ENCODE measurements at places on chromosomes 5 and 9. TPM values are rescaled to one million over a fixed set of nuclear protein-coding genes. Genes with fewer than 3 reads are reported as not detected.

GRCh38 chr9:81570083-81570482 lies 119.3 kb downstream of the TLE1 start:
- peaks cover 4% of the 10 kb centered on the region for H3K36me3 ChIP-seq
- H3K27ac ChIP-seq: no peak overlapping the region
- no peak for DNase-seq
- no peaks in the 10 kb centered on the region for H3K27me3 ChIP-seq
- H3K4me1 ChIP-seq: peaks cover 11% of the 10 kb centered on the region

- peaks cover 31% of the 10 kb centered on the region for H3K4me1 ChIP-seq
- H3K27me3 ChIP-seq: peaks cover 15% of the 10 kb centered on the region
- no peak overlapping the region for H3K27ac ChIP-seq
- H3K4me3 ChIP-seq: no peak overlapping the region
- DNase-seq: no peak
Measured at GRCh38 chr5:82384034-82384750, 106.0 kb upstream of the RPS23 start.

DNA sequence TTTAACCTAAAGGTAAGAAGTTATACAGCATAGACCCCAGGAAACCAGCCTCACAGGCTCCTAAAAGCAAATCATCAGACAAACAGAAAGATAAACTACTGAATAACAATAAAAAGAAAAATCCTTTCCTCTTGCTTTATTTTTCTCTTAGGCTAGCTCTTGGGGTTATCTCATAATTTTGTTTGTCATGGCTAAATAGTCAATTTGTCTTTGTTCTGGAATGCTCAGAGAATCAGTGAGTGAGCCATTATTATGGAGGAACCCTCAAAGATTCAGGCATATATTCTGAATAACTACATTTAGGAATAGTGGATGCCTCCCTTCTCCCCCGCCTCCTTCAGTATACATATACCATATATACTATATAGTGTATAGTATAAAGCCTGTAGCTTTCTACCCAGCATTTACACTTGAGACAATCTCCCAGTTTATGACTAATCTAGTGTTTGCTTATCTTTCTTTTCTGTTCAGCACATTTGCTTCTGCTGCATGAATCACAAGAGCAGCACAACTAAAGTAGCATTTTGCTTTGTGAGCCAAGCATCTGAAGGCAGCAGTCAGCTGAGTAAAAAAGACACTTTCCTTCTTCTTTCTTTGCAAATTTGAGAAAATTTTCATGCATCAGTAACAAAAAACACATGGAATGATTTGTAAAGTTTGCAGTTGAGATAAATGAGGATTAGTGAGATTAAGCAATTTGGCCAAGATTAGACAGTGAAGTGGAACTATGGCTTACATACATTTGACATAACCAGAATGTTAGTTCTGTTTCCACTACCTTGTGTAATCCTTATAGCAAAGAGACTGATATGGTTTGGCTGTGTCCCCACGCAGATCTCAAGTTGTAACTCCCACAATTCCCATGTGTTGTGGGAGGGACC lies 45.3 kb upstream of the PPP3R2 start:
- no peaks in the 10 kb centered on the region for H3K36me3 ChIP-seq
- no peak overlapping the region for H3K27ac ChIP-seq
- no peak for DNase-seq
- no peaks in the 10 kb centered on the region for H3K4me1 ChIP-seq
- no peaks in the 10 kb centered on the region for H3K27me3 ChIP-seq

DNA sequence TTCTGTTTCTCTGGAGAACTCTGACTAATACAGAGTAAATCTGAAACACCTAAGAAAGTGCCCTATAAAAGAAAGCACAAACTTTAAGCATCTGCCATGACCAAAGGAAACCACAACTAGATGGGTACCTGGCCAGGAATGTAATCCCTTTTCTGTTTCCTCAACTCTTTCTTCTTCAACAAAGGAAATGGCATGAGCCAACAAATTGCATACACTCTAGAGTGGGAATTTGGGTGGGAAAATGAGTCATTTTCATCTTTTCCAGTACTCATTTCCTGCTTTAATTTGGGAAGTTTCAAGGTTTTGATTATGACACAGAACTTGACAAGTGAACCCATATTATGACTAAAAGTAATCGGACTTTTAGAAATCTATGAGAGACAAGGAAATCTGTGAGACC lies 349.2 kb upstream of the RORB start:
- H3K27ac ChIP-seq: no peak overlapping the region
- DNase-seq: no peak
- H3K4me3 ChIP-seq: no peak overlapping the region
- no peaks in the 10 kb centered on the region for H3K4me1 ChIP-seq

GRCh38 chr5:73419117-73419464 lies 29.5 kb downstream of the FOXD1 start:
- no peaks in the 10 kb centered on the region for H3K4me1 ChIP-seq
- H3K27ac ChIP-seq: no peak overlapping the region
- H3K4me3 ChIP-seq: peak overlapping the region; percentile 74
- no peak for DNase-seq

GRCh38 chr9:78169125-78169524 lies 66.8 kb upstream of the CEP78 start:
- no peak overlapping the region for H3K27ac ChIP-seq
- no peaks in the 10 kb centered on the region for H3K4me1 ChIP-seq
- H3K36me3 ChIP-seq: no peaks in the 10 kb centered on the region

GRCh38 chr9:4262735-4263141 lies 37.1 kb downstream of the GLIS3 start:
- DNase-seq: peak; percentile 8
- peak overlapping the region; percentile 83 for H3K27ac ChIP-seq
- peaks cover 13% of the 10 kb centered on the region for H3K36me3 ChIP-seq
- H3K27me3 ChIP-seq: no peaks in the 10 kb centered on the region
- H3K4me1 ChIP-seq: peaks cover 66% of the 10 kb centered on the region

DNA sequence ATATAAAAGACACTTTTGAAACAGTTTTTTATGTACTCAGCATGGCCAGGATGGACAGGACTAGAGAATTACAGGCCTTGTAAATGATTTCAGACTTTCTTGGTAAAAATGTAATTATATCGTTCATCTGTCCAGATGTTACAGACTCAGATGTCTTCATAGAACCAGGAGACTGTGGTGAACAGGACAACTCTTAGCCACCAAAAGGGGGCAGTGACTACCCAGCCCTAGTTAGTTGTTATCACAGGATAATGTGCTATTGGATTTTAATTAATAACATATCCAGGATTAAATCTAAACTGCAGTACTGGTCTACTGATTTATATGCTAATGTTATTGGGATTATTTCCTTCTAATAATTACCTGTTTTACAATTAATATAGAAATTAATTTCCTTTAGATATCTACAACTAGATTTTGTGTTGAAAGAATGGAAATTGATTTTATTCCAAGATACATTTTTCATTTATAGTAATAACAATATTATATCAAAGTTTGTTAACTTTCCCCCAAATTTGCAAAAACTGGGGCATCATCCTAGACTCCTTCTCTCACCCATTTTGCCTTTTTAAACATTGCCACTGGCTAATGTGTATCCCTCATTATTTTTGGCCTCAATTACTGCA lies 99.4 kb downstream of the MTREX start:
- peaks cover 6% of the 10 kb centered on the region for H3K36me3 ChIP-seq
- H3K27ac ChIP-seq: no peak overlapping the region
- DNase-seq: peak; percentile 22
- H3K27me3 ChIP-seq: no peaks in the 10 kb centered on the region
- H3K4me3 ChIP-seq: no peak overlapping the region
- H3K4me1 ChIP-seq: peaks cover 15% of the 10 kb centered on the region

DNA sequence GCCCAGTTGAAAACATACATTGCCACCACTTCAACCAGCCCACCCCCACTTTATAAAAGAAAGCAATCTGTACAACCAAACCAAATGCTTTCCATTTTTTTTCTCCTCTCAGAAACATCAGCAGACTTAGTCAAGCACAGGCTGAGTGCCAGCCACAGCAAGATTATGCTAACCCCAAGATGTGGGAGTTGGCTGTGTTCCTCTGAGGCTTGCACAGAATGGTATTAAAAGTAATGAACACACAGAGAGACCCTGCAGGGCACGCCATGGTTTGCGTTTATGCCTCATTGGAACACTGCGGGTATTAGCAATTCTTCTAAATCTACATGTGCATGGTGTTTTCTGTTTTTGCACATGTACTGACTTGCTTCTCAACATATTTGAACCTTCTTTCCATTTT lies 419.9 kb upstream of the GRAMD2B start:
- no peaks in the 10 kb centered on the region for H3K27me3 ChIP-seq
- no peak for DNase-seq
- H3K4me3 ChIP-seq: no peak overlapping the region
- no peaks in the 10 kb centered on the region for H3K4me1 ChIP-seq
- no peaks in the 10 kb centered on the region for H3K36me3 ChIP-seq

- DNase-seq: no peak
- no peaks in the 10 kb centered on the region for H3K36me3 ChIP-seq
- H3K27ac ChIP-seq: no peak overlapping the region
Measured at GRCh38 chr5:173712609-173713175, 96.2 kb upstream of the BOD1 start.

- H3K4me1 ChIP-seq: no peaks in the 10 kb centered on the region
- H3K27ac ChIP-seq: no peak overlapping the region
- H3K4me3 ChIP-seq: no peak overlapping the region
- H3K27me3 ChIP-seq: peaks cover 26% of the 10 kb centered on the region
Measured at GRCh38 chr9:16828340-16829281, 41.9 kb downstream of the BNC2 start.

GRCh38 chr5:136034492-136034891 lies 5.7 kb downstream of the TGFBI start:
- H3K27me3 ChIP-seq: no peaks in the 10 kb centered on the region
- H3K4me1 ChIP-seq: peaks cover 61% of the 10 kb centered on the region
- peaks cover 23% of the 10 kb centered on the region for H3K36me3 ChIP-seq
- H3K27ac ChIP-seq: no peak overlapping the region

- H3K36me3 ChIP-seq: no peaks in the 10 kb centered on the region
- DNase-seq: no peak
- peaks cover 11% of the 10 kb centered on the region for H3K27me3 ChIP-seq
- H3K4me1 ChIP-seq: peaks cover 9% of the 10 kb centered on the region
Measured at GRCh38 chr5:60541980-60542379, 158.0 kb downstream of the DEPDC1B start.

GRCh38 chr9:89613912-89614892 lies 9.4 kb downstream of the GADD45G start:
- DNase-seq: no peak
- H3K4me3 ChIP-seq: no peak overlapping the region
- H3K27me3 ChIP-seq: peaks cover 73% of the 10 kb centered on the region

DNA sequence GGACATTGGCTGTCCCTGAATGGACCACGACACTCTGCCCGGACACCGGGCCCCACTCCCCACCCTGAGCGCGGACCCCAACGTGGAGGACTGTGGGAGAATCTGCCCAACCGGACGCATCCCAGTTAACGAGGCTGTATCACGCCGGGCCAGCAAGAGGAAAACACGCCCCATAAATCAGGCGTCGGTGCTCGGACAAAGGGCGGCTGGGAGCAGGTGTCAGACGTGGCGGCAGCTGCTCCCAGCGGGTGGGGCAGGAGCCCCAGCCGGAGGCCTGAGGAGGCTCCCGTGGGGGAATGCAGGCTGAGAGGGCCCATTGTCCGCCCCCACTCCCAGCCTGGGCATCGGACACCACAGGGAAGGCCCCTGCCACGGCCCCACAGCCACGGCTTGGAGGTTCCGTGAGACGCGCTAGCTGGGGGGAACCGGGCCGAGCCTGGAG lies 19.2 kb downstream of the NOTCH1 start:
- no peaks in the 10 kb centered on the region for H3K27me3 ChIP-seq
- no peak overlapping the region for H3K27ac ChIP-seq
- peak; percentile 20 for DNase-seq
- H3K4me3 ChIP-seq: peak overlapping the region; percentile 4
- H3K36me3 ChIP-seq: peaks cover 15% of the 10 kb centered on the region
- no peaks in the 10 kb centered on the region for H3K4me1 ChIP-seq

DNA sequence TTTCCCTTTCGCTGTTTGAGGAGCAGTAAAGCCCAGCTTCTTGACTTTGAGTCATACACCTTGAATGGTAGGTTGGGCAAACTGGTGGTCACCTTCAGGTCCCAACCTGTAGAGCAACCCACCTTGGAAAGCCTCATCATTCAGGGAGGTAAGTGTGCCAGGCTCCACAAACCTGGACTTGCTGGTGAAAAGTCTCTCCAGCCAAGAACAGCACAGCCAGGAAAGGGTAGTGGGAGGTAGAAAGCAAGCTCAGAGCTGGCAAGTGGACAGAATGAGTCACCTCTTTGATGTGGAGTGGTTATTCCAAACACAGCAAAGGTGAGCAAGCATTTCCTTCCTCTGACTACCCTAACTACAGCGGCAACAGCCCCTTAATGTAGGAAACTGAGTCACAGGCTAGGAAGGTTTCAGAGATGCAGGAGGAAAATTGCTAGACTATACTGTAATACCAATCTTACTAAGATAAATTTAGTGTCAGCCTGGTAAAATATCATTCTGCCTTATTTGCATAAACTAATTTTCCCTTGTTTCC lies 117.5 kb upstream of the MTAP start:
- H3K27me3 ChIP-seq: no peaks in the 10 kb centered on the region
- H3K27ac ChIP-seq: peak overlapping the region; percentile 90
- peak overlapping the region; percentile 37 for H3K4me3 ChIP-seq
- DNase-seq: peak; percentile 69
- H3K36me3 ChIP-seq: peaks cover 25% of the 10 kb centered on the region
- H3K4me1 ChIP-seq: peaks cover 51% of the 10 kb centered on the region

GRCh38 chr9:127700140-127700539 lies 6.6 kb upstream of the CFAP157 start:
- DNase-seq: no peak
- peaks cover 4% of the 10 kb centered on the region for H3K4me1 ChIP-seq
- peaks cover 18% of the 10 kb centered on the region for H3K36me3 ChIP-seq
- no peak overlapping the region for H3K27ac ChIP-seq
- H3K4me3 ChIP-seq: no peak overlapping the region

DNA sequence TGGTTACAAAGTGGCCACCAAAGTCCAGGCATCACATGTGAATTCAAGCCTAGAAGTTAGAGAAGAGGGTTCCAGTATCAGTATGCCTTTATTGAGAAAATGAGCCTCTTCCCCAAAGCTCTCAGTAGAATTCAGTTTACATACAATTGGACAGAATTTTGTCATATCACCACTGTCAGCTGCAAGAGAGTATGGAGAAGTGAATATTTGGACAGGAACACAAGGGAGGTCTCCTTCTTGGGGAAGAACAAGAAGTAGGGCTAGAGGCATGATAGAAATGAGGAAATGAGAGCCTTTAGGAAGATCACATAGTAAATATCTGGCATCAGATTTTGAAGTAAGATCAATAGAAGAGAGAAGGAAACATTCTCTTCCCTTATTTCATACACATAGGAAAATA lies 27.8 kb upstream of the VLDLR start:
- no peak overlapping the region for H3K4me3 ChIP-seq
- no peaks in the 10 kb centered on the region for H3K36me3 ChIP-seq
- no peak overlapping the region for H3K27ac ChIP-seq
- H3K27me3 ChIP-seq: no peaks in the 10 kb centered on the region
- DNase-seq: no peak

AOPEP gene
- total RNA-seq: 89.5 TPM

FREM1 gene
- total RNA-seq: not detected

MCIDAS gene
- 4.4 TPM for total RNA-seq

PCDHB13 gene
- 0.86 TPM for total RNA-seq

ANGPTL2 gene
- not detected for total RNA-seq

RNF183 gene
- total RNA-seq: 1.5 TPM

DMRT2 gene
- not detected for total RNA-seq

CACNA1B gene
- not detected for total RNA-seq
